ENCODE measurements at places on chromosomes 1 and 21.
A peak's percentile ranks its signal among the peaks of the same experiment; 100 is the strongest.

- peak; percentile 69 for DNase-seq
Observed at GRCh38 chr1:15430787-15431570, 7.3 kb upstream of the CTRC start.

- DNase-seq, result no peak
Observed at GRCh38 chr21:34907461-34908418, 141.4 kb downstream of the RUNX1 start.

GRCh38 chr1:35287807-35288640 is 19.5 kb downstream of the ZMYM4 start:
- no peak for DNase-seq

DNA sequence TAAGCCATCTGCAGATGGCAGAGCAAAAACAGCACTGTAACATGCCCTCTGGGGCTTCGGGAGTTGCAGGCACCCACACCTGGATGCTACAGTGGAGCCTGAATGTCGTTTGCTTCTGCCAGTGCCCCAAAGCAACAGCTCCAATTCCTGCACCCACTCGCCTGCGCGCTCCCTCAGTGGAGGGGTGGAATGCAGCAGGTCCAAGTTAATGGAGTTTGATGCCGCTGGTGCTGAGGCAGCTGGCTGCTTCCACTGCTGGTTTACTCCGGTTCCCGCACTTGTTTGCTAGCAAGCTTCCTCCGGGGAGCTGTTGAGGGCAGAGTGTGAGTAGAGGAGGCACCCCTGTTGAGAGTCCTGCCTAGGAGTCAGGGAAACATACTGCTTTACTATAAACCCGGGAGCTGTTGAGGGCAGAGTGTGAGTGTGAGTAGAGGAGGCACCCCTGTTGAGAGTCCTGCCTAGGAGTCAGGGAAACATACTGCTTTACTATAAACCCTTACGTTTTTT is 584.0 kb upstream of the TMPRSS15 start:
- DNase-seq, result no peak

- DNase-seq, result no peak
Observed at GRCh38 chr1:6508816-6509189, 17.3 kb upstream of the PLEKHG5 start.

- DNase-seq, result no peak
Observed at GRCh38 chr21:43282358-43283120, 113.7 kb downstream of the CRYAA start.

DNA sequence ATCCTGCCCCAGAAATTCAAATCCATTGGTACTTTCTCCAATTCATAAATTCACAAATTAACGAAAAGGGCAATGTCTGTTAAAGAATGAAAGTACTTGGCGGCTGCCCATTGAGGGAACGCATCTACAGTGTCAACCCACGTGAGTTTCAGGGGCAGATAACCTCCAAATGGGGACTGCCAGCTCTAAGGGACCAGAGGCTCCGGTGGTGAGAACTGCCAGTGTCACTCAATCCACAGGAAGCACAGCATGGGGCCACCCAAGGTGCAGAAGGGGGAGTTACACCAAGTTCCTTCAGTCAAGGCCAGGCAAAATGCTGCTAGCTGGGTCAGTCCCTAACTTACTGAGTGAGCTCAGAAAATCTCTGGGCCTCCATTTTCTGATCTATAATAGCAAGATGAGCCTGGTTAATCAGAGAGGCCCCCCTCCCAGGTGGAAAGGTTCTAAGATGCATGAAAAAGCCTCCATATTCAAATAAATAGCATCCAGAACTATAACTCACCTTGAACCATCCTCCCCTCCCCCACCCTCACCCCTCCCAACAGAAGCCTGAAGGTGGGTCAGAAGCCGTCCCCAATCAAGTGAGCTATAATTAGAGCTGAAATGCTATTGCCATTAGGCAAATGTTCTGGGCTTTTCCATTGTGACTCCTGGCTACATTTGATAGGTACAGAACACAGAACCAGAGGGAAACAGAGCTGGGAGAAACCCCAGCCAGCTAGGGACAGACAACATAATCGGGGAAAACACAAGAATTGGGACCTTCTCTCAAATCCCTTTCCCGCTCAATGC is 41.7 kb downstream of the LRP8 start:
- no peak for DNase-seq

- DNase-seq, result no peak
Observed at GRCh38 chr1:223180731-223181321, 37.8 kb upstream of the TLR5 start.
